ENCODE measurements at places on chromosomes 16 and 17.

- no peak for DNase-seq
These were observed 558 bp downstream of the B3GNT9 start for GRCh38 chr16:67150047-67150832.

GRCh38 chr16:87966685-87967185, 15.5 kb downstream of the BANP start:
- DNase-seq, result no peak

GRCh38 chr16:51756447-51757123, 605.5 kb upstream of the SALL1 start:
- no peak for DNase-seq

DNA sequence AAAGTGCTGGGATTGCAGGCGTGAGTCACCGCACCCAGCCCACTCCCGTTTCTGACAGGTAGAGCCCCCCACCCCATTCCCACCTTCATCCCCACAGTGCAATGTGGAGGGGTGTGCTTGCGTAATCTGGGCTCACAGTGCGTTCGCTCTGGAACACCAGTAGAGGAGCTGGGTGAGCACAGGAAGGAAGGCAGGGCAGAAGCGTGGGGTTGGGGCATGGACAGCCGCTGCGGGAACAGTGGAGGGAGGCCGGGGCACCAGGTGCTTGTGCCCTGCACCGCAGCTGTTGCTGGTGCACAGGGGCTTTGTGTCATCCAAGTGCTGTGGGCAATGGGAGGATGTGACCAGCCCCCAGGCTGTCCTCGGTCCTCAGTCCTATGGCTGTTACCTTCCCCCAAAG, 24.7 kb downstream of the KDM8 start:
- DNase-seq, result no peak

Measured in T1000 (cell line).